ENCODE measurements at places on chromosomes 13 and 19.

GRCh38 chr19:6632002-6632621 is 37.8 kb downstream of the TNFSF14 start:
- peak; percentile 75 for DNase-seq

DNA sequence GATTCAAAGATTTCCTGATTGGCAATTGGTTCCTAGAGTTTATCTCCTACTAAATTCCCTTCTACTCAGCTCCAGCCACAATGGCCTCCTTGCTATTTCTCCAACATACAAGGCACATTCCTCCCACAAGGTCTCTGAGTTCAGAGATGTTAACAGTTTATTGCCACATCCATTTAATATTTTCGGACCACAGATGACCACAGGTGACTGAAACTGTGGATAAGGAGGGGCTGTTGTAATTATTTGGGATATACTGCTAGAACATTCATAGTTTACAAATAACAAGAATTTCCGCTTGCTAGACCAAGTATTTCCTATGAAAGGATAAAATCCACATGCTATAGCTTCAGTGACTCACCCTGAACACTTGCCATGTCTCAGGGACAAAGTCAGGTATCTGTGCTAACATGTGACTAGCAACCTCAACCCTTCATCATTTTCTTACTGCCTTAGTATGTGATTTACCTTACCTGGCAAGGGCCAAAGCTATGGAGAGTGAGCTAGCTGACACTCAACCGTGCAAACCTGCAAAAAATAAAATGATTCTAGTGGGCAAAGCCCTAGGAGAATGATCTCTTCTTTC is 117.7 kb downstream of the TBC1D4 start:
- no peak for DNase-seq

- no peak for DNase-seq
Measured at GRCh38 chr13:32736648-32737047, 150.4 kb downstream of the PDS5B start.

DNA sequence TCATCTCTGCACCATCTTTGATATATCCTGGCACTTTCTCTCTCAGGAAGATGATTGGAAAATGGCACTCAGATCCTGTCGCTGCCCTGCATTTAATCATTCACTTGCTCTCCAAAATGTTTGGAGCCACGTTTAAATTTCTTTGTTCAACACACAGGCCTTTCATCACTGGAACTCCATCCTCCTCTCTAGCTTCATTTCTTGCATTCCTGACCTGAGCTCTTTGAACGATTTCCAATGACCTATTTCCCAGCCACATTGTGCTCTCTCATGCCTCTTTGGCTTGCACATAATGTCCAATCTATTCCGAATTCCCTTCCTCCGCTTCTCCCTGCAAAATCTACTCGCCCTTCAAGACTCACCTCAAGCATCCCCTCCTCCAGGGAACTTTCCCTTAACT is 287.4 kb upstream of the NBEA start:
- DNase-seq: no peak

- DNase-seq: peak; percentile 85
Measured at GRCh38 chr19:41959056-41960053, at the start of gene RABAC1. Gene RABAC1 (minus strand): TSS chr19:41959321. CDS start chr19:41959292, 29 bp downstream.

DNA sequence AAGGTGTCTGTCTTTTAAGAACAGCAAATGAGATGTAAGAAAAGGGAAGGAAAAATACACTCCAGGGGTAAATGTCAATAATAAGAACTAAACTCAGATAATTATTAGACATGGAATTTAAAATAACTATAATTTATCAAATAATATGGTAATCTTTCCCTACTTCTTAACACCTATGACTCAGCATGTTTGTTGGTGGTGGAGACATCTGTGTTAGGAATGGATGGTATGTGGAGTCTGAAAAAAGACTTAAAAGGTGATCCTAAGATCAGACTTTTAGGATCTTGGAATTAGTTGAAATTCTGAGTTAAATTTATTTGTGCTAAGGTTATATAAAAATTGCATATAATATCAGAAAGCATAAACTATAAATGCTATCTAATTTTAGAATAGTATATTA is 915.1 kb downstream of the SLITRK5 start:
- no peak for DNase-seq

- DNase-seq: peak; percentile 61
Measured at GRCh38 chr19:18009412-18010066, 1.6 kb downstream of the ARRDC2 start.

- DNase-seq: no peak
Measured at GRCh38 chr19:3321696-3322095, 44.7 kb upstream of the NFIC start.

DNA sequence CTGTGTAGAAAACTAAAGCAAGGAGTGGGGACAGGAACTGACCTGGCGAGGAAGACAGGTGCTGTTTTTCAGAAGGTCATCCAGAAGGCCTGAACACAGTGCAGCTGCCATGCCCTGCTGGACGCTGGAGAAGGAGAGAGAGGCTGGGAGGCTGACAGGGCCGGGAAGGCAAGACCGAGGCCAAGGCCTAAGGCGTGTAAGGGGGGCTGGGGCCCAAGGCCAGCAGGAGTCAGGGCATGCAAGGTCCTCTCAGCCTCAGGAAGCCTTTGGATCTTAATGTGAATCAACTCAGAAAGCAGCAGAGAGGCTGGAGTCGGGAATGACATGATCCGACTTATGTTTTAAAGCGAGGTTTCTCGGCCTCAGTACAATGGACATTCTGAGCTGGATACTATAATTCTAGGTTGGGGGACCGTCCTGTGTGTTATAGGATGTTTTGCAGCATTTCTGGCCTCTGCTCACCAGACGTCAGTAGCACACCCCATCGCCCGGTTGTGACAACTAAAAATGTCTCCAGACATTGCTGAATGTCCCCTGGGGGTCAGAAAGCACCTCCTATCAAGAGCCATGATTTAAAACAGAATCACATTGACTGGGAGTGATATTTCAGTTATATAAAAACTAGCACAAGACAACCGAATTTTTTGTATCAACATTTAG is 530.4 kb downstream of the MYO16 start:
- DNase-seq: no peak

DNA sequence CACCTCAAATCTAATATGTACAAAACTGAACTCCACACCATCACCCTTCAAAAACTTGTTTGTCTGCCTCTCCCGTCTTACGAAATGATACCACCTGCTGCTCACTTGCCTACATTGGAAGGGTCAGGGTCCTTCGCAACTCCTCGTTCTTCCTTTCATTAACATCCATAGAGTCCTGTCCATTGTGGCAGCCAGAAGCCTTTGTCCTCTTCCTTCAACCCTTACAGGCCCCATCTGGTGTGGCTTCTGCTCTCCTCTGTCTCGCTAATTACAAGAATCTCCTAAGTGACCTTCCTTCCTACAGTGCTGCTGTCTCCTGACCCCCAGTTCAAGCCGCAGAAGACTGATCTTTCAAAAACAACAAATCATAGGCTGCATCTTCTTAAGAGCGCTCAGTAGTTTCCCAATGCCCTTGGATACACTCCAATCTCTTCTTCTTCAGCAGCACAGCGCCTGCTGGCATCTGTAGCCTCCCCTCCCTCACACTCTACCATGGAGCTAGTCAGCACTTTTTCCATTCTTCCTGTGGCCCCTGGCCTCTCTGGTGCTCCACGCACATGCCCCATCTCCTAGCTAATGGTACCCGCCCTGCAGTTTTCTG is 382.7 kb downstream of the LIG4 start:
- DNase-seq: no peak

- no peak for DNase-seq
Measured at GRCh38 chr13:64332048-64332447, 2898.1 kb downstream of the PCDH9 start.

- DNase-seq: no peak
Measured at GRCh38 chr13:28041031-28041461, 52.6 kb upstream of the URAD start.

- DNase-seq: no peak
Measured at GRCh38 chr19:45471931-45472562, 4.3 kb downstream of the FOSB start.

DNA sequence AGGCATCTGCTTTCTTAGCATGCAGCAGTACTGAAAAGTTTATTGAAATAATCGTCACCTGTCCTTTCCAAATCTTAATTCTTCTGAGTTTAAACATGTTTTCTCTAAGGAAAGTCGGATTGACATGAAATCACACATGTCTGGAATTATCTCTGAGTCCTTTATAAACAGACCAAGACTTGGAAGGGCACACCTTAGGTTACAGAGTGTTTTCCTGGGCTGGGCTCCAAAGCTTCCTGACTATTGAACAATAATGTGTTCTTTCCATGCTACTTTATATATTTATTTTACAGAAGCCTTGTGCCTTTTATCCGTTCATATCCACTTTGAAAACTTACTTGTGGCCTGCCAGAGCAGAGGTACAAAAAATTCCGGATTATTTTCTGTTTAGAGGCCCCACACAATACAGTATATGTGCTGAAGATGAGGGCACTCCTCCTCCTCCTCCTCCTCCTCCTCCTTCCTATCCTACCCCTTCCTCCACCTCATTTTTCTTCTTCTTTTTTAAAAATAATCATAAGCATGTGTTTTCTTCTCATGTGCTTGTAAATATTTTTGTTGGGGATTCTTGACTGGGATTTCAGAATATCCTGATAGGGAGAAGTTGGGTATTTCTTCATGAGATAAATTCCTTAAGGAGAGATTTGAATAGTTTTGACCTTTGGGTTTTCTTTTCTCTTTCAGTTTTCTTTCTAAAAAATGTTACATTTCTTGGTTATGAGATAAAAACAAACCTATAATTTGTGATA is 52.3 kb downstream of the LRCH1 start:
- no peak for DNase-seq

- DNase-seq: no peak
Measured at GRCh38 chr13:25371875-25372283, at the start of gene ATP8A2. Gene ATP8A2 (plus strand): TSS chr13:25371974. CDS start chr13:25372213, 239 bp downstream.

DNA sequence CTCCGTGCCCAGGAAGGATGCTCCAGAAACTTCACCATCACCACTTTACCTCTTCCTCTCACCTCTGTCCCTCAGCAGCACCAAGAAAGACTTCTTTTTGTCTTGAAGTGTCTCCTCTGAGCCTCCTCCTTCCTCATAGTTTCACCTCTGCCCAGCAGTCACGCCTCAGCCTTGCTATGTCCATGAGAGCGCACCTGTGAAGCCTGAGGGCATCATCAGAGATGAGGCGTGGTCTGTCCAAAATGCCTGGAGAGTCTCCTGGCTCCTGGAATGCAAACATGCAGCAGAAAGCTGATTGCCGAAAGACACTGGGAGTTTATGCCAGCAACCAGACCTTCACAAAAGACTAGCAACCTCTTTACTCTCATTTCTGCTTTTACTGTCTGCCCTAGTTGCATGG is 336.6 kb downstream of the TEX29 start:
- DNase-seq: no peak

- no peak for DNase-seq
Measured at GRCh38 chr13:23003446-23003845, 177.3 kb upstream of the SGCG start.

DNA sequence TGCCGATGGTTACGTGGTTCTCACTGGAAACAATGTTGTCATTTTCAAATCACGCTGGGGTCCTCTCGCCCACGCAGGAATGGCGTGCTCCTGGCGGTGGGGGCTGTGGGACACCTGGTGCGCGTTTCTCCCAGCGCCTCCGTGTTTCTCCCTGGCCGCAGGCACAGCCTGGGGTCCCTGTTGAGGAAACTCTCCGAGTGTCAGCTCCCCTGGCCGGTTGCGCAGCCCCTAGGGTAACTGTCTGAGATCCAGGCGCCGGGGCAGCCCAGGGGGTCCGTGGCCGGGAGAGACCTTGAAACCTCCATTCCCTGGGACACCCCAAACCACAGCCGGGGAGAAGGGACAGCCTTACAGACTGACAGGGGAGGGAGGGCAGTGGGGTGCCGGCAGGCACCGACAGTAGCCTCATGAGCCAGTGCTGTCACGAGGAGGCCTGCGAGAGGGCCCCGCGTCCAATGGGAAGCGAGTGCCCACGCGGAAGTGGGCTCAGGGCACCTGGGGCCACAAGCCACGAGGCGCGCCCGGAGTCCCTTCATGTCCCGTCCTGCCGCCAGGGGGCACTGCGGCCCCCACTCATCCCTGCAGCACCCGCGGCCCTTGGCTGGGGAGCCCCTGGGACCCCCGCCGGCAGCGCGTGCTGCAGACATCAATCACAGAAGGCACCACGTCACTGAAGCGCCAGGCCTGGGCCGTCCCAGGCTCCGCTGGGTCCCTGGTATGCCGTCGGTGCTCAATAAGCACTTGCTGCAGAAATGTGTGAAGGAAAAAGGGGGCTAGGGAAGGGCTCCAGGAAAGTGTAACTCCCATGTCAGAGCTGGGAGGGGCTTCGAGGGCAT is 9.5 kb downstream of the ADAMTSL5 start:
- peak; percentile 78 for DNase-seq

DNA sequence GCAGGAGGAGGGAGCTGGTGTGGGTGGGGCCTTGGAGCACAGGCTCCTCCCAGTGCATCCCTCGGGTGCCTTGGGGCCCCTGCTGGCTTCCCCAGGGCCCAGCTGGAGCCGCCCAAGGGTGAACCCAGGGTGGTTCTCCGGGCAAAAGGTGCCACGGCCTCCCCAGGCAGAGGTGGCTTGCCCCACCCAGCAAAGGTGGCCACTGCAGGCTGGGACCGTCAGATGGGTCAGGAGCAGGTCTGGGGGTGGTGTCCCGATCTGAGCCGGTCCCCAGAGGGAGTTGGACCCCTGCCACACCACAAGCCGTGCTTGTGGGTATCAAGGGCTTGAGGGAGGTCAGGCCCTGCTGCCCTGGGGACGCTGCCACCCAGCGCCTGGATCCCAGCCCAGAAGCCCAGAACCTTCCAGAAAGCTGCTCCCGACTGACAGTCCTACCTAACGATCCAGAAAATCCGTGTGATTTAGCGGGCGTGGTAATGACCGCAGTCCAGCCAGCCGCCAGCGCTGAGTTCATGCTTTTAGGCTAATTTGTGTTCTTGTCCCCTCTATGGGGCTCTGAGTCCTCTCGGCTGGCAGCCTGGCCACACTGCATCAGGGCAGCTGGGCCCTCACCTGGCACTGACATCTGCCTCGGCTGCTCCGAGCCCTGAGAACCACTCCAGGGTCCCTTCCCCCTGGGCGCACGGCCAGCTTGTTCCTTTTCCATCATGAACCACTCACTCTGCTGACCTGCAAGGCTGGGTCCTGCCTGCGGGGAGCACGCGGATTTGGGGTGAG is 5.0 kb upstream of the GRIN3B start:
- DNase-seq: no peak

DNA sequence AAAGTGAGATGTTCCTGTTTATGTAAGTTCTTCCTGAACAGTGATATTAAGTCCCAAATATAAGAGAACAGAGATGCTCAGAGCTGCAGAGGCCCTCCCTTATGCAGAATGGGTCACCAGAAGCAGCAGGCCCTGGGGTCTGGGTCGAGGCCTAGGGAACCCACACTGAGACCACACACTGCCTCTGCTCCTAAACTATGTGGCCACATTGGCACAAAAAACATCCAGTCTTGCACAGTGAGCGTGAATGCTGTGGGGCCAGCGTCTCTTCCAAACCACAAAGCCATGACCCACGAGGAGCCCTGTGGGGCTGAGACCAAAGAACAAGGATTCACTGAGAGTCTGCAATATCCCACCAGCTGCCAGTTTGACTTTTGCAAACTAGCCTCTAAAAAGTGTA is 23.6 kb downstream of the PROZ start:
- no peak for DNase-seq

- DNase-seq: no peak
Measured at GRCh38 chr13:72638059-72638815, 89.2 kb downstream of the MZT1 start.

- DNase-seq: no peak
Measured at GRCh38 chr13:113787694-113788093, 28.7 kb downstream of the TMEM255B start.

- no peak for DNase-seq
Measured at GRCh38 chr13:107961849-107962608, 253.3 kb downstream of the LIG4 start.

GRCh38 chr13:91032104-91032503 is 315.4 kb upstream of the MIR17HG start:
- DNase-seq: no peak

- no peak for DNase-seq
Measured at GRCh38 chr13:60135344-60135743, 28.4 kb downstream of the DIAPH3 start.
